ENCODE measurements at places on chromosomes 16 and 17.
A peak's percentile ranks its signal among the peaks of the same experiment; 100 is the strongest.

GRCh38 chr17:33942414-33942813, 312.7 kb upstream of the CCL2 start:
- no peak for DNase-seq

- no peak for DNase-seq
Measured at GRCh38 chr17:54891176-54891821, 9.4 kb upstream of the TOM1L1 start.

DNA sequence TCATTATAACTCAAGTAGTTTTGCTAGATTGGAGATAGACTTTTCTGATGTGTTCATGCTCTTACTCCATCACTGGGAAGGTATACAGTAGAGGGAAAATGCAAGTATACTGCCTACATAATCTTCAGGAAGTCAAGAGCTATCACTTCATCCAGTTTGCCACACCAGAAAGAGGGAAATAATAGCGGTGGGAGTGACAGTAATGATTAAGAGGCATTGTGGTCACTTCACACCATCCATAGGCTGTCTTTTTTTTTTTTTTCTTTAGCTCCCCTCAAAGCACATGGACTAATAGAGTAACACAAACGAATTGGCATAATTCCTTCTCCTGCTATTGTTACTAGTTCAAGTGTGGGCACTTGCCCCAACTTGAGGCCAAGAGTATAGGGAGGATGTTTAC, 28.4 kb upstream of the HLF start:
- DNase-seq, result no peak

DNA sequence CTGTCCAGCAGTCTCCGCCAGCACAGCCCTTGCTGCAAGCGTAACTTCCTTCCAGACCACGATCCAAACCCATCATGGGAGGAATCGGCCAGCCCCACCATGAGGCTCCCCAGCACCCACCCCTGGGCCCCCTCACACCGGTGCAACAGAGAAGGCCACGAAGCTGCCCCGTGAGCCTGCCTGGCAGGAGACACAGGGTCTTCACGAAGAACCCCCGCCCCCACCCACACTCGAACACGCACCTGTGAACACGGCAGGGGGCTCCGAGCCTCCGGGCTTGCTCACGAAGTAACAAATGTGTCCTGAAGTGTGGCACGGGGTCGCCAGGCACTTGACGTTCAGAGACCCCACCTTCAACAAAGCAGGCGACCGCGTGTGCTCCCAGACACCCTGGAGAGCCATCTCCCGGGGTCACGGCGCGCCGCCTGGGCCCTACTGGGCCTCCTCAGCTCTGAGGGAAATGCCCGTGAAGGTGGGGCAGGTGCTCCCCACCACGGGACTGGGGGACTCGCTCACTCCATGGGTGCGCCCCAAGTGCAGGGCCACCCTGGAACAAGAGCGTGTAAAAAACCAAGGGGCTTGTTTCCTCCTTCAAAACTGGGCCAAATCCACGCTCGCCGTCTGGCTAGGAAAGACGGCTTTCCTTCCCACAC, 7.6 kb downstream of the HAGH start:
- DNase-seq, result no peak

- no peak for DNase-seq
Measured at GRCh38 chr16:30722443-30722842, 23.5 kb downstream of the SRCAP start.

- DNase-seq, result no peak
Measured at GRCh38 chr16:66510711-66511601, 39.0 kb downstream of the TK2 start.

- DNase-seq, result peak; percentile 11
Measured at GRCh38 chr16:81481207-81481821, 36.7 kb downstream of the CMIP start.

DNA sequence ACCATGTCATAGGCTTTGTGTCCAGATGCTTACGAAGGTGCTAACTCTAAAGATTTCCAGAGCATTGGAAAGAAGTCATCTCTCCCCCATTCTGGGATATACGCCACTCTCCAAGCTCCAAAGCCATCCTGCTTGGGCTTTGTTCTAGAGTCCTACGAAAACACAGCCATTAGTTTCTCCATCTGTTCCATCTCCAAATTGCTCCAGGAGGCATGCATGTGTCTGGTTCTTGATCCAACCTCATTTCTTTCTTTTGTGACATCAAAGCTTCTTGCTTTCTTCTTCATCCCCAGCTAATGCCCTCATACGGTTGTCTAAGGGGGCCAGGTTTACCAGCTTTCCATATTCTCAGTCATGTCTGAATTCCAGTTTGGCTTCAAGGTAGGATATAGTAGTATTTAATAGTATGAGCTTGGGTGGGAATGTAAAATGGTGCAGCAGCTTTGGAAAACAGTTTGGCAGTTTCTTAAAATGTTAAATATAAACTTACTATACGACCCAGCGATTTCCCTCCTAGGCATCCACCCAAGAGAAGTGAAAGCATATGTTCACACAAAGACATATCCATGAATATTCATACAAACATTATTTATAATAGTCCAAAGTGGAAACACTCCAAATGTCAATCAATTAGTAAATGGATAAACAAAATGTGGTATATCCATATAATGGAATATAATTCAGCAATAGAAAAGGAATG, 202.6 kb downstream of the SHISA9 start:
- no peak for DNase-seq

DNA sequence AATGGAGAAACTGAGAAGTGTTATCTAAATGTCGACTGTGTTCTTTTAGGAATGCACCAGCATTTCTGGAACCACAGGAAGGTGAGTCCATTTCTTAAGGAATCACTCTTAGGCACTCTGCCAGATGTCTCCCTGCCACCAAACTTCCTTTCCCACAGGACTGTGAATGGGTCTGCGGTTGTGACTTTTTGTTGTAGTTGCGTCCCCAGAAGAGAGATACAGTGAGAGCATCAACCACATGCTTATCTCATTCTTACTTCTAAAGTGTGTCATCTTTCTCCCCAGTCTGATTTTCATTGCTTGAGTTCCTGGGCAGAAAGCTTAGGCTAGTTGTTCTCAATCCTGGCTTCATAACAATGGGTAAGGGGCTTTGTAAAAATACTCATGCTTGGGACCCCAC, 13.4 kb downstream of the ITPRIPL2 start:
- no peak for DNase-seq

DNA sequence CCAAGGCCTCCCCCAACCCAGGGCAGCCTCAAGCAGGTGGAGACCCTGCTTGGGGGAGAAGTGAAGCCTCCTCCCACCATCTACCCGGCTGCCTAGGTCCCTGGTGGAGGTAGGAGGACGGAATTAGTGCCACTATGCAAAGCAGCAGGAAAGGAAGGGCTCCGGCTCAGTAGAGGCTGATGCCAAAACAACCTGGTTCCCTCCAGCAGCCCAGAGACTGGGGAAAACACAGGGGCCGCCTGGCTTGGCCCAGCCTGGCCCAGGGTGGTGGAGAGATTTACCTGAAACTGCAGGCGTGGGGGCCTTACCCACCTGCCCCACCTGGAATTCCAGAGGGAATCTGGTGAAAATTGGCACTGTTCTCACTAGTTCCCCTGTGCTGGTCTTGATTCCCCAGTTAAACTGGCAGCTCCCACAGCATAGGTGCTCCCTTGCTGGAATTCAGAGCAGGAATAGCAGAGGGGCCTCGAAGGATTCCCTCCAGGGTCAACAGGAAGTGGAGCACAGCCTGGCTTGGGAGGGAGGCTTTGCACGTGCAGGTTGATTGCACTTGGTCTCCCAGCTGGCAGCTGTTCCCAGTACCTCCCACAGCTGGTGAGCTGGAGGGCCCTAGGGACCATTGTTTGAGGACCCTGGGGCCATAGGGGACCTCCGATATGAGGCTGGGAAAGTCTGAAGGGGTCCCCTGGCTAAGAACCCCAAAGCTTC, 4.5 kb downstream of the CD79B start:
- DNase-seq, result no peak

DNA sequence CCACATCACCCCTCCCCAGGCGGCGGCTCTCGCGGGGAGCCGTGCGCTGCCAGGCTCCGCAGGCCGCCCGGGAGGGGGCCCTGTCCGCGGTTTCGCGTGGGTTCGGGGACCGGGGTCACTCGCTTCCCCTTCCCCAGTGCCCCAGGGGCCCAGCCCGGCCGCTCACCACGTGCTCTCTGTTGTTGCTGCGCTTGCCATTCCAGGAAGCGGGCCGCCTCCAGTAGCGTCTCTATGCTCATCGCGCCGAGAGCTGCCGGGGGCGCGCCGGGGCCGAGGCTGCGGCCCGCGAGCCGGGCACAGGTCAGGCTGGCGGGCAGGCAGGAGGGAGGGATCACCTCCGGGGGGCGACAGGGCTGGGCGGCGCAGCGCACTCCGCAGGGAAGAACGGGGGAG, 390 bp downstream of the MNT start:
- DNase-seq, result peak; percentile 54

GRCh38 chr17:73429440-73430164, 117.8 kb upstream of the CDC42EP4 start:
- DNase-seq, result peak; percentile 94

DNA sequence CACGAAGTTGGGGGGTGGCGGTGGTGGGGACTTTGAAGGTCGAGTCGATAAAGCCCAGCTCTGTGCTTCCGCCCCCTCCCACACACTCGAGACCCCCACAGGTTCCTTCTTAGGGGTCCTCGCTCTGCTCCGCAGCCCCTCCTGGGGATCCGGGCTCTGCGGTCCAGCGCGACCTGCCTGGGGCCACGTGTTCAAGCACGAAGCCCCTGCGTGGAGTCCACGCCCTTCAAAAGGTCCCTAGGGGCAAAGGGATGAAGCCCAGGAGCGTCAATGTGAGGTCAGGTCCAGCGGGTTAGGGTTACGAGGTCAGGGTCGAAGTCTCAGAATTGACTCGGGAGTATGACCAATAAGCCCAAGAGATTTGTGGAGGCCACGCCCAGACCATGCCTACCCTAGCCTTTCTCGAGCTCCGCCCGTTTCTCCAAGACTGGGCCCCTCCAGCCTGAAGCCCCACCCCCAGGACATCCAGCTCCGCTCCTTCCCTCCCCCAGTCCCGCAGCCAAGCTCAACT, 786 bp upstream of the CACNA1G start:
- peak; percentile 25 for DNase-seq

- peak; percentile 20 for DNase-seq
Measured at GRCh38 chr17:10226930-10227695, 28.7 kb upstream of the GAS7 start.

- DNase-seq, result no peak
Measured at GRCh38 chr17:59483860-59484259, 81.5 kb upstream of the DHX40 start.

- no peak for DNase-seq
Measured at GRCh38 chr16:26330654-26331053, 638.9 kb downstream of the HS3ST4 start.

DNA sequence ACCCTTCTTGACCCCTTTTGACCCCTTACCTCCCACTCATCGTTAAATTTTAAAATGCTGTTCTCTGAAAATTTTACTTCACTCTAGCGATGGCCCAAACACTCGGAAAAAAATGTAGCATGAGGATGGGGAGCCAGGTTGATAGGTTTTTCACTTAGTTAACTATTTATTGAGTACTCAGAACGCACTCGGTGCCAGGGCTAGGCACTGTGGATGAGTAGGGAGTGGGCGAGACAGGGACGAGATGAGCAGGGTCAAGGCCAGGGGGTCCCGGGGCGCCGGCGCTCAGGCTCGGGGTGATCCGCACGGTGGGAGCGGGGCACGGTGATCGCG, 392 bp downstream of the ZSCAN32 start:
- DNase-seq, result no peak

DNA sequence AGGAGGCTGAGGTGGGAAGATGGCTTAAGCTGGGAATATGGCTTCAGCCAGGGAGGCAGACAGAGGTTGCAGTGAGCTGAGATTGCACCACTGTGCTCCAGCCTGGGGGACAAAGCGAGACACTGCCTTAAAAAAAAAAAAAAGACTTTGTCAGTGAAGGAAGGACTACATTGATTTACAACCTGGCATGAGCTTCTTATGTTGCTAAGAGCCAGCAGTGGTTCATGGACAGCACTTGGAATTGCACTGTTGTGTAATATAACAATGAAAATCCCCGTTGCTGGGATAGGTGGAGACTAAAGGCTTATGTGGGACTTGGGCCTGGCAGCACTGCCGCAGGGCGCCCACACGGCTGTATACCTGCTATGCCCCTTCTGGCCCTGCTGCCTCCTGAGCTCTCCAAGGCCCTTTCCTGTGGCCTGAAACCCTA, 14.1 kb upstream of the SLC16A5 start:
- DNase-seq, result no peak

All from stimulated activated CD4-positive, alpha-beta T cell treated with anti-CD3 and anti-CD28 coated beads, Interleukin-4, amount 100 ng/mL, for 48 hours (primary cell).